Kidney glomerular epithelial cell (primary cell): ENCODE measurements at places on chromosomes 3 and 15.

DNA sequence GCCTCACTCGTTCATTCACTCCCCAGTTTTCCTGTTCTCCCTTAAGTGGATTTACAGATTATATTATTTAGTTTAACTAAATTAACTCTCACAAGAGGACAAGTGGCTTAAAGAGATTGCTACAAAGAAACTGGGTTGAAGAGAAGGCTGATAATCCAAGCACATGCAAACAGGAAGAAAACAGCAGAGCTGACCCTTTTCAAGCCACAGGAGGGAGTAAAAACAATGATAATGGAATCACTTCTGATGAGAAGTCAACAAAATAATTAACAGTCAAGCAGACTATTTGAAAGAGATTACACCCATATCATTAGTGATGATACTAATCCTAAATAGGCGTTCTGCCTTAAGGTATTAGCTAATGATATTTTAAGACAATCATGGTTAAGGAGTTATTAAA, 31.7 kb downstream of the BOC start:
- no peak for DNase-seq

GRCh38 chr3:4752201-4753072, 226.8 kb upstream of the BHLHE40 start:
- peak; percentile 95 for DNase-seq

DNA sequence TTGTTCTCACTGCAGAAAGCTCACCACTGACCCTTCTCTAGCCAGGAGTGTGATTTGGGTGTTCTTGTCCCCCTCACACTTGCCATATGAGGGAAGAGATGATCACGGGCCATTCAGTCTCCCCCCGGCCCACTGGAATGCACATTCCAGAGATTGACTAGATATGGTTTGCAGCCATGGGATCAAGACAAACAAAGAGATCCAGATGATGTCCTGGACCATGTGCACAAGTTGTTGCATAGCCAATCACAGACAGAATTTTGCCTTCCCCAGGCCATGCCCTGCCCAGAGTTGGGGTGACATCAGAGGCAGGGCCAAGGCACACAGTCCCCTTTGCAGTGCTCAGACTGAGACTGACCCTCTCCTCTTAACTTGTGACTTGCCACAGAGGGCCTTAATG, 14.8 kb downstream of the MUC13 start:
- no peak for DNase-seq

DNA sequence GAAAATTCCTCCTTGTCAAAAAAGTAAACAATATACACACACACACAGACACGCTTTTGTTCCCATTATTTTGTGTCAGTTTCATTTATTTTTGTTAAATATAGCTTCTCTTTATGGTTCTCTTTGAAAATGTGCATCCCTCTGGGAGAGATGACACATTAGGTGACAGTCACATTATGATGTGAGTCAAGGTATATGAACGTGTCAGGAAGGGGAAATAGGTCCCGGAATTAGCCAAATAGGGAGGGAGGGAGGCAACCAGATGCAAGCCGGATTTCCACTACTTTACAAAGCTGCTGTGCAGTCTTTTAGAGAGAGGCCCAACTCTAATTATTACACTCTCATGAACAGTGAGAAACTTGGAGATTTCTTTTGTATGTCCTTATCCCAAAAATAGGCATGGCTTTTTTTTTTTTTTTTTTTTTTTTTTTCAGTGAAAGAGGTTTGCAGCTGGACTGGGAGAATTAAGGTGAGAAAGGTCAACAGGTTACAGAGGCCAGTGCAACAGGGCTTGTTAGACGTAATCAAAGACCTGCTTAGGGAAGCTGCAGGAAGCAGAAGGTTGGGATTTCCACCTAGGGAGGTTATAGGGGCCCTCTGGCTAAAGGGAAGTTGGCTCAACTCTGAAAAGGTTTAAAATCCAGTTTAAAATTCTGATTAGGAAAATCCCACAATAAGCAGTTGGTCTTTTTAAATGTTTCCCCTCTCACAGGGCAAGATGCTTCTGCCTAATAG, 240.5 kb upstream of the UBE2E1 start:
- DNase-seq = no peak

- no peak for DNase-seq
Measured at GRCh38 chr15:46763091-46763490, 954.2 kb upstream of the SEMA6D start.

DNA sequence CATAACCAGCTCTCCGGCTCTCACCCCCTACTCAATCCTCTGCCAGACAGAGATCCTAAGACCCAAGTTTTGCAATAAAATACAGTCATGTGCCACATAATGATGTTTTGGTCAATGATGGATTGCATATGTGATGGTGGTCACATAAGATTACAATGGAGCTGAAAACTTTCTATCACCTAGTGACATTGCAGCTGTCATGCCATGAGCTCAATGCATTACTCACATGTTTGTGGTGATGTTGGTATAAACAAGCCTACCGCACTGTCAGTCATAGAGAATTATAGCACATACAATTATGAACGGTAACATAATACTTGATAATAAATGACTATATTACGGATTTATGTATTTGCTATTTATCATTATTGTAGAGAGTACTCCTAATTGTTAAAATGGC, 26.9 kb upstream of the SAMMSON start:
- no peak for DNase-seq

DNA sequence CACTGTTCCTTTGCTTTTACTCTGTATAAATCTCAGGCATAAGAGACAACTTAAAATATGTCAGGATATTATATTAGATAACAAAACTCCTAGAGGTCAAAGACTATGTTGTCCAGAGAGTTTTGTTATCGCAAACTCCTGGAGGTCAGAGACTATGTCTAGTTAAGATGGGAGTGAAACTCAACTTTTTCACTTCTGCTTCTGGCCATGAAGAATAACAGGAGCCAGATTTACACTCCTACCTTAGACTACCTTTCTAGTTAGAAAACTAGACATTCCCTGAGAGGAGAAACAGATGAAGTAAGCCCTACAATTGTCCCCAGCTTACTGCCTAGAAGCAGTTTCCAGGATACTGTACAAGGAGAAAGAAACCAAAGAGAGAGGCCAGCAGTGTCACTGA, 255.4 kb upstream of the UBE2E1 start:
- DNase-seq = no peak

- DNase-seq = no peak
Measured at GRCh38 chr3:56792193-56792592, 9.6 kb downstream of the ARHGEF3 start.

DNA sequence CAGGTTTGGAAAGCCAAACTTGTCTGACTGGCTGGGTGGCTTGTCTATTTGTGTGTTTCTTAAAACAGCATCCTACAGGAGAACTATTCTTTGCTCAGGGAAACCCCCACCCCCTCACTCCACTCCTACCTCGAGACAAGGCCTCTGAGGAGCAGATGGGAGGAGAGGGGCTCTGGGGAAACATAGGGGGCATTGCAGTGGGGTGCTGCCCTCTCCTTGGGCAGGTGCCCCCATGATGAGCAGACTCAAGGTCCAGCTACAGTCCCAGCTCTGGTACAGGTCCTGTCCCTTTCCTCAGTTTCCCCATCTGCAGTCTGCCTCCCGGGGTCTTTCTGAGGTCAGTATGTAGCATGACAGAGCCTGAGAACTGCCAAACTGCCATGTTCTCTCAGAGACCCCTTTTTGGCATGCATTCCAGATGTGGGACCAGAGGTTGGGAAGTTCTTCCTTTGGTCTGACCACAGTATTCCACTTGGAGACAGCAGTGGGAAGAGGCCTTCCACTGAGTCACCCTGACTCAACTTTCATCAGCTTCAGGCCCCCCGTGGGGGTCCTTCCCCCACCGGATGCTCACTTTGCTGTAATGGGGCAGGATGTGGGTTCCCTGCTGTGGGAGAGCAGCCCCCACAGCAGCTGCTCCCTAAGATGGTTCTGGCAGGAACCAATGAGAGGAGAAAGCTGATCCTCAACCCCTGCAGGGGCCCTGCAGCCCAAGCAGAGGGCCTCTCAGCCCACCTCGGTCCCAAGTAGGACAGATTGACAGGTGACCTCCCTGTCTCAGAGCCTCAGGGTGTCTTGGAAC, 32.3 kb upstream of the CYP11A1 start:
- DNase-seq = peak; percentile 39

DNA sequence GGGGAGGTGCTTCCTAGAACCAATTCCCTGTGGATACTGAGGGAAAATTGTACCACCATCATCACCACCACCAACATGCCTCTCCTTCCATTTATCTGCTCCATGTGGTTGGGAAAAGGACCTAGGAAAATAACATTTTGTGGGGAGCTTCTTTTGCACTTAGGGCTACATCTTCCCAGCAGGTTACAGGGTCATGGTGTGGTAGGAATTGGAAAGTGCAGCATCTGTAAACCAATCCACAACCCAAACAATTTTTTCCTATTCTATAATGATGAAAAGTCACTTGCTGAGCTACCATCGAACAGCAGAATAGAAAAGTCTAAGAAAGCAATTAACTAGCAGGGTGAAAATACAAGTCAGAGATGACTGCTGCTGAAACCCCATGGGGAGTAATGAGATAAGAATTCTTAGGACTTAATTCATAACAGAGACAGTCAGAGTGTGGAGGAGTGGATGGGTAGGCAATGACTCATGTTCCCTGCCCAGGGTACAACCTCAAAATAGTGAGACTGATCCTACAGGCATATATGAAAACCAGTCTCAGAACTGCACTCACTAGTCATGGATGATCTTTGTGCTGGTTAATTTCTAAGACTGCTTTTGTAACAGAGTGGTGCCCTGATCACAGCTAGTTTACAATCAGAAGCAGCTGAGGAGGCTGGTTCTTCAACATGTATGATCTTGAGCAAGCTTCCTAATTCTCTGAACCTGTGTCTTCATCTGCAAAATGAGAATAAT, 38.1 kb upstream of the LEKR1 start:
- DNase-seq = peak; percentile 93

DNA sequence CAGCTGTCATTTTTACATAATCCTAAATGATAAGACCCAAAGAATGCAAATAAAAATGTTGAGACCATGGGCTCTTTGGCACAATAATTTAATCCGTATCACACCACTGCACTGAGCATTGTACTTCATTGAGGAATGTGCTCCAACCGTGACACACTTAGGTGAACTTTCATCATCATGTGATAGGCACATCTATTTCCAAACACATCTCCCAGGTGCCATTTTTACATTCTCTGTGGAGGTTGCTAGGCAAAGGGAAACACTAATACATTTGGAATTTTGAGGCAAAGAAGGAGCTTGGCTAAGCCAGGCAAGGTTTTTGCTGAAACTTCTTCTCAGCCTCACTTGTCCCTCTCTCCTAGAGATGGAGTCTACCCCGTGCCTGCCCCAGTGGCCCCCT, 68.7 kb downstream of the LRTM1 start:
- peak; percentile 72 for DNase-seq

DNA sequence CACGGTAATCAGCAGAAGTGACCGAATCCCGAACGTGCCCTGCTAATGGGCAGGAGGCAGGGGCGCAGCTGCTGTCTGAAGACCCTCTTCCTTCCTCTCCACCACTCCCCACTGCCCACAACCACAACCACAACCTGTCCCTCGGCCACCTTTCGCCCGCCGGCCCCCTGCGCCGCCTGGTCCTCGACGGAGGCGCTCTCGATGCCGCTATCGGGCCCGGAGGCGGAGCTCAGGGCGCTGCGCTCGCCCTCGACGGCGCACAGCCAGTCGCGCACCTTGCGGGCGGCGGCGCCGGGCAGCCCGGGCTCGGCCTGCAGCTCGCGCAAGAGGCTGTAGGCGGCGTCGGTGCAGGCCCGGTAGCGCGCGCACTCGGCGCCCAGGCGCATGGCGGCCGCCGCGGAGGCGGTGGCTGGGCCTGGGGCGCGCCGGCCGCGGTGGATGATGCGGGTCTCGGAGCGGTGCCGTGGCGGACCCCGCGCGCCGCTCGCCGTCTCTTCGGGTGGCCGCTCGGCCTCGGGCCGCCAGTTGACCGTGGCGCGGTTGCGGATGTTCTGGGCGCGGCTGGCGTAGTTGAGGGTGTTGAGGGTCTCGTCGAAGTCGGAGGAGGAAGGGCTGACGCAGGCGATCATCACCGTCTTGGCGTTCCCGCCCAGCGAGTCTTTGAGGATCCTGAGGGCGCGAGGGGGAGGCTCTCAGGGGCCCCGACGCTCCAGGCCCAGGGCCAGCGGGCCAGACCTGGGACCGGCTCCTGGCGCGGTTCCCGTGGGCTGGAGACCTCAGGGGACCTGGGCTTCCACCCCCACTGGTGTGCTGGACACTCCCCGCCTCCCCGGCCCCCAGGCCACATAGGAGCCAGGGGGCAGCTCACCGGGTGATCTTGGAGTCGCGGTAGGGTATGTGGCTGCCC, 6.9 kb downstream of the KIF7 start:
- DNase-seq = no peak

DNA sequence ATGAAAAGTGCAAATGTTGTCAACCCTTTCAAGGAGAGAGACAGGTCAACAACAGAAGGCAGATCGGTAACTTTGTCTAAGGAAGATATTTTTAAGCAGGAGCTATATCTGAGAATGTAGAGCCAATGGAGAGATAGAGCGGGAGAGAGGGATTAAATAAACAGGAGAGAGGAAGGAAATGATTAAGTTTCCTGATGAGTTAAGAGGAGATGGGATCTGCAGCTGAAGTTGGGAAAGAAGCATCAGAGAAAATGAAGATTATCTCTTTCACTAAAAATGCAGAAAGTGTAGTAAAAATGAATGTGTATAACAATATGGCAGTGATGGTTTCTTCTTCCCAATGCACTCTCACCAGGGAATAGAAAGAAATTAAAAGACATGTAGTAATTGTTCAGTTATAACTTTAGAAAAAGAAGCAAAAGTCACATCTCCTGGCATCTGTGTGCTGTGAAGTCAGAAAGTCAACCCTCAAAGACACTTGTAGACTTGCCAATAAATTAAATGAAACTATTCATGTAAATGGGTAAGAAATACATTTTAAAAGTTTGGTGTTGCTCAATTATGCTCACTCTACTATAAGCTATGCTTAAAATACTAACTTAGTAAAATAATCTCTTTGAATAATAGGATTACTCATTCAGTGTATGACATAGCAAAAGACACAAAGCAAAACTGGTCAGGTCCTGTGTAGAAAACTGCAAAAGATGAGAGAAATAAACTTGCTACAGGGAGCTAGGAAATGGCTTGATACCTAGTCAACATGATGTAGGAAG, 264.6 kb downstream of the ZIC4 start:
- DNase-seq = no peak

- DNase-seq = no peak
Measured at GRCh38 chr3:129651435-129652202, 45.1 kb upstream of the PLXND1 start.

GRCh38 chr15:68412218-68412617, 19.7 kb downstream of the ITGA11 start:
- DNase-seq = no peak
